ENCODE measurements at places on chromosomes 6 and 20. TPM values are rescaled to one million over a fixed set of nuclear protein-coding genes. Genes with fewer than 3 reads are reported as not detected.

The LY6G6D gene
- not detected for total RNA-seq

The RNF144B gene
- total RNA-seq = 0.19 TPM

The POU3F2 gene
- total RNA-seq = not detected

The TTLL9 gene
- total RNA-seq = not detected

The CCDC167 gene
- 59.1 TPM for total RNA-seq

The AGER gene
- 20.7 TPM for total RNA-seq

The FRK gene
- not detected for total RNA-seq

The MPIG6B gene
- not detected for total RNA-seq
